ENCODE measurements at places on chromosomes 4 and X.

- no peak for DNase-seq
Observed at GRCh38 chr4:83022724-83023450, 12.1 kb upstream of the COPS4 start.

- no peak for DNase-seq
Observed at GRCh38 chr4:135917011-135917410, 1615.3 kb downstream of the PCDH18 start.

DNA sequence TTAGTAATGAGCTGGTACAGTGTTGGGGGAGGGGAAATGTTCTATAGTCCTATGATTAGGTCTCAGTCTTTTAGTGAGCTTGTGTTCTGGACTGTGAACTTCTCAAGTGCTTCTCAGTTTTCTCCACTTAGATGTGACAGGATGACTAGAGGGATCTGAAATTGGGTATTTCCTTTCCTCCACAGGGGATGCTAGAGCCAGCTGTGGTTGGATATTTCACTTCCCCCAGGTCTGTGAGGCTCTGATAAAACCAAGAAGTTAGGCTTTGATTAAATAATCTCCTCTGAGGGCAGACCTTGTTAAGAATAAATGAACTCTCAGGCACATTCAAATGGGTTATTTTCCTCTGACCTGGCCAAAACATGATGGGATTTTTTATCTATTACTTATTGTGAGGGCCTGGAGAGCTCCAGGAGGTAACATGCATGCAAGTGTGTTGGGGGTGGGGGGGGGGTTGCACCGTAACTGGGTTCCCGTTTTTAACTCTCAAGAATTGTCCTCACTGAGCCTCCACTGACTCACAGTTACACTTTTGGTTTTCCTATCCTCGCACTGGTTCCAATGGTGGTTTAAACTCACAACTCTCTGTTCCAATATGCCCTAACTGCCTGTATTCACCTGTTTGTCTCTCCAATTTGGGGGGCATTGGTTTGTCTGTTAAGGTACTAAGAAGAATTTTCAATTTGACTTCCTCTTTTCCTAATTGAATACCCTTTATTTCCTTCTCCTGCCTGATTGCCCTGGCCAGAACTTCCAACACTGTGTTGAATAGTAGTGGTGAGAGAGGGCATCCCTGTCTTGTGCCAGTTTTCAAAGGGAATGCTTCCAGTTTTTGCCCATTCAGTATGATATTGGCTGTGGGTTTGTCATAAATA is 28.1 kb upstream of the GLRA3 start:
- DNase-seq, result no peak

DNA sequence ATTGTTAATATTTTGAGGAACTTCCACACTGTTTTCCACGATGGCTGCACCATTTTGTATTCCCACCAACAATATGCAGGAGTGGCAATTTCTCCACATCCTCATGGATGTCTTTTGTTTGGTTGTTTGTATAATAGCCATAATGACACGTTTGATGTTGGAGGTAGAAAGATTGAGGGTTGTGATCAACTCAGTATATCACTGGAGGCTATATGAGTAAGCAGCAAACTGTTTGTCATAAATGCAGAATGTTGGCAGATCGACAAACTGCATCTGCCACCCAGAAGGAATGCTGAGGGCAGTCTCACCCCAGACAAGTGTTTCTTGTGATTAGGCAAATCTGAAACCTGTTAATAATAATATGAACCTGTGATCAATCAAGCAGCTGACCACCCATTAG is 243.9 kb upstream of the WDFY3 start:
- no peak for DNase-seq

GRCh38 chr4:2059046-2059725 is at the start of gene NAT8L:
TSS of gene NAT8L (plus strand) at chr4:2059327. CDS start at chr4:2059512, 185 bp downstream.
- peak; percentile 16 for DNase-seq

GRCh38 chrX:20309806-20310205 is 43.1 kb upstream of the RPS6KA3 start:
- no peak for DNase-seq

DNA sequence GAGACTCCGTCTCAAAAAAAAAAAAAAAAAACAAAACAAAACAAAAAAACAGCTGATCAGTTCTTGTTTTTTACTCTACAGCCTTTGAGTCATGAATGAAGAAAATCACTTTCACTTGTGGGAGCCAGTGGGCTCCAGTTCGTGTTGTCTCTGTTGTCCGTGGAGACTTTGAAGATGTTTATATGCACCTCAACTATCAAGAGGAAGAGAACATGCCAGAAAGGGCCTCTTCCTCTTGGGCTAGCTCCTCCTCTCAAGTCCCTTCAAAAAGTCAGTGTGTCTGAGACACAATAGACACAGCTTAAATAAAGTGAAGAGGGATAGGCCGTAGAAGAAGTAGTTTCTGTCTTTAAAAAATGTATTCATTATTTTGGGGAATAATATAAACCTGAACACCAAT is 182.7 kb downstream of the KDR start:
- DNase-seq, result no peak

- DNase-seq, result no peak
Observed at GRCh38 chrX:45824471-45824870, 623.8 kb upstream of the DIPK2B start.

GRCh38 chr4:6393544-6394475 is 78.6 kb downstream of the PPP2R2C start:
- DNase-seq, result no peak

DNA sequence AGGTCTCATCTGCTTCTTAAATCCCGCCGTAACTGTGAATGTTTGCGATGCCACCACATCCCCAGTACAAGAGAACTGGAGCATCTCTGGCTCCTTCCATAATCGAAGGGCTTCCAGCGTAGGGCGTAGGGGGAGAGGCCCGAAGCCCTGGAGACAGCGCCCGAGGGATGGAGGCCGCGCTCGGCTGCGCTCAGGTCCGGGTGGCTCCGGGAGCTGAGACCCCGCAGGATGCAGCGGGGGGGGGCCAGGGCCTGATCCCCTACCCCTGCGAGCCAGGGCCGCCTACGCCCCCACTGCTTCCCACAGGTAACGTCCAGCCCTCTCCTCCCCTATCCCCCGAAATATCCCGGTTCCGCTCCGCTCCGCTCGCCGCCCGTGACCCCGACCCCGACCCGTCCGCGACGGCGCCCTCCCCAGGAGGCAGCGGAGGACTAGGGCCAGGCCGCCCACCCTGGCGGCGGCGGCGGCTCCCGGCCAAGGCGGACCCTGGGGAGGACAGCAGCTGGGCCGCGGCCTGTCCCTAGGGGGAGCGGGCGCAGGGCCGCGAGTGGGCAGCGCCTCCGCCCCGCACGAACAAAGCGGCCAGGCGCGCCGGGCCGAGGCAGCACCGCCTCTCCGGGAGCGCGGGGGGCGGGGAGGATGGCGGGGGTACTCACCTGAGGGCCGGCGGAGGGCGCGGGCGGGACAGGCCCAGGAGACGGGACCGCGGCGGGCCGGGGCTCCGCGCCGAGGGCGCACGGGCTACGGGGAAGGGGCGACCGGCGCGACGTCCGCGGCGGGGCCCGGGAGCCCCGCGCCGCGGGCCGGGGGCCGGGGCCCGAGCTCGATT is 723 bp downstream of the WDFY3 start:
- peak; percentile 15 for DNase-seq
